ENCODE measurements at places on chromosomes 2 and 18. TPM values are rescaled to one million over a fixed set of nuclear protein-coding genes. Genes with fewer than 3 reads are reported as not detected.

The SETBP1 gene
- total RNA-seq: 3.8 TPM

The RBM44 gene
- total RNA-seq: 1.9 TPM

The ALPP gene
- not detected for total RNA-seq

The CNRIP1 gene
- not detected for total RNA-seq

The GALNT5 gene
- total RNA-seq: not detected

The ARHGEF4 gene
- total RNA-seq: 0.63 TPM

The ST6GAL2 gene
- not detected for total RNA-seq

The DNAJC5G gene
- total RNA-seq: not detected

GRCh38 chr2:83063511-83063910 lies 1395.6 kb downstream of the SUCLG1 start:
- no peak for DNase-seq

DNA sequence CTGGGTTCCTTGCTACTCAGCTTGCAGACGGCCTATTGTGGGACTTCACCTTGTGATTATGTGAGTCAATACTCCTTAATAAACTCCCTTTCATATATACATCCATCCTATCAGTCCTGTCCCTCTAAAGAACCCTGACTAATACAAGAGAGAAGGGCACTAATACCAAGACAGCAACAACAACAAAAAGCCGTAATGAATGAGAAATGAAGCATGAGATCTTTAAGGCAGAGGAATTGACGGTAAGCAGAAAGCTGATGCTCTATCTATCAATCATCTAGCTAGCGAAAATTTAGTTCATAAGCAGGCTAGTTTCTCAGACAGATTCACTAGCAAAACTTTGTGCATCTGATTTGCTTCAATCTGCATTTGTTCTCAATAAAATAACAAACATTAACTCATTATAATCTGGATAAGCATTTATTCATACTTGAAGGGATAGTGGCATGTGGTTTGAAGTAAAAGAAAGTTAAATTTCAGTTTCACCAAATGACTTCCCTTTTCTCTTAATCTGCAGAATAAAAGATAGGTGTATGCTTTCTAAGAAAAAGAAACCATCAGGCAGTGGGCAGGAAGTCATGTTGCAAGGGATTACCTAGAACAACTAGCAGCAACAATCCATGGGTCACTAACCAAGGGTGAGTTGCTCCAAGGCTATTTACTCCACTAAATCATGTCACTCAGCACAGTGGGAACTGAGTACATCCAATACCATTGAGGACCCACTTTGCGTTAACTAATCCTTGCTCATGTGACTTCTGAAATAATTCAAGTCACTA lies 376.5 kb downstream of the TMEM182 start:
- no peak for DNase-seq

GRCh38 chr2:231920795-231921194 lies 5.4 kb downstream of the NPPC start:
- DNase-seq: no peak

DNA sequence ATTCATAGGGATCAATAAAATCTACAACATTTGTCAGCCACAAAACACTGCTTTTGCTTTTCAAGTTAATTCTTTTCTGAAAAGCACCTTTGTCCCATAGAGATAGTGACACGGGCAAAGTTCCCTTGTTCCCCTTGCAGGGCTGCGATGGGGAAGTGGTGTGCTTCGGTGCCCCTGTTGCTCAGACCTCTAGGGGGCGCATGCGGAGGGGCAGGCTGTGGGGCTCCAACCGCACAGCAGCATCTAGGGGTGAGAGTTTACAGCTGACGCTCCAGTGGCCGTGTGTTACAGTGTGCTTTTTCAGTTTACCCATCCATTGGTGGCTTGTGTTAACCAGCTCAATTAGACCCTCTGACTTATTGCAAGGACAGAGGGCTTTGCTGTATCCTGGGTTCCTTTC lies 1432.2 kb upstream of the ACVR2A start:
- no peak for DNase-seq

GRCh38 chr2:197620133-197620532 lies 55.3 kb downstream of the RFTN2 start:
- DNase-seq: no peak

GRCh38 chr2:28640908-28641300 lies 110.7 kb upstream of the PPP1CB start:
- DNase-seq: no peak

- no peak for DNase-seq
Observed at GRCh38 chr18:78721981-78722380, 257.6 kb upstream of the SALL3 start.

GRCh38 chr18:24168496-24168895 lies 29.6 kb downstream of the CABYR start:
- no peak for DNase-seq

- no peak for DNase-seq
Observed at GRCh38 chr2:23595601-23596251, 210.7 kb downstream of the KLHL29 start.

- no peak for DNase-seq
Observed at GRCh38 chr2:189018631-189019030, 44.5 kb downstream of the COL3A1 start.

DNA sequence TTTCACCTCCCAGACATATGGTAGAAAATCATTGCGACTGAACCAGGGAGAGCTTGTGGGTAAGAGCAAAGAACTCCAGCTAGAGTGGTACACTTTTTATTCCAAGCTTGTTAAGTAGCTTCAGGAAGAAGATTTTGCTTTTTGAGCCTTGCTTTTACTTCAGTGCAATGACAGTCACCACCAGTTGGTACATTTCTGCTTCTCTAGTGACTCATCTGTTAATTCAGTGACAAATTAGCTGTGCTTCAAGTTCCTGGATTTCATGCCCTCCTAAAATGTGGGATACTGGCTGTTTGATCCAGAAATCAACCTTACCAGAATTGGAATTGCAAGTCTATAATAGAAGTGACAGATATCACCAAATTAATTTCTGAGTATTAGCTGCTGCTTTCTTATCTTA lies 117.6 kb upstream of the TTN start:
- no peak for DNase-seq

DNA sequence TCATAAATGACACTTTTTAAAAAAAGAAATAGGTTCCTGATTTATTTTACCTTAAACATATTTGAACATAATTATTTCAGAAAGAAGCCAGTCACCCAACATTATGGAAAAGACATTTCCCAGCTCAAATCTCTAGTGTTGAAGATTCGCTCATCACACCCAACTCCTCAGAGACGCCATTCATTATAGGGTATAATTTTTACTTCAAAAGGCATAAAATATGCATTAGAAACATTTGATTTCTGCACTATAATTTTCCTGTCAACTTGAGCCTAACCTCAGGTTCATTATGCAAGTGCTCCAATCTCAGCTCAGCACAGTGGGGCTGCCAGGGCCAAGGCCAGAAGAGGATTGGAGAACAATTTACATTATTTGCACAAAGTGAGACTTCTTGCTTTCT lies 58.8 kb upstream of the TTN start:
- no peak for DNase-seq

DNA sequence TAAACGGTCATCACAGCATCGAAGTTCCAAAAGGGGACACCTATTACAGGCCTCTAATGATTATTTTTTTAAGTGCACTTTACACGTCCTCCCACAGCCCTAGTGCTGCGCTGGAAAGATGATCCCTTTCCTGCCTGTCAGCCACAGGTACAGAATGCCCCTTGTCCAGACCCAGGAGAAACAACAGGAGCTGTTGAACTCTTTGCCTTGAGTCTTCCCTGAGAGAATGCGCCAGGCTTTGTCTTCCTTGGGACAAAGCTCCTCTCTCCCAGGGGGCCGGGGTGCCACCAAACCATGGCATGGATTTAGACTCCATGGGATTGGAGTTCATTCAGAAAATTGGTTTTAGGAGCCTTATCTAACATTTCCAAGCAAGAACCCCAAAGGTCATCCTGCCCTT lies 319.0 kb upstream of the SOX11 start:
- DNase-seq: no peak

DNA sequence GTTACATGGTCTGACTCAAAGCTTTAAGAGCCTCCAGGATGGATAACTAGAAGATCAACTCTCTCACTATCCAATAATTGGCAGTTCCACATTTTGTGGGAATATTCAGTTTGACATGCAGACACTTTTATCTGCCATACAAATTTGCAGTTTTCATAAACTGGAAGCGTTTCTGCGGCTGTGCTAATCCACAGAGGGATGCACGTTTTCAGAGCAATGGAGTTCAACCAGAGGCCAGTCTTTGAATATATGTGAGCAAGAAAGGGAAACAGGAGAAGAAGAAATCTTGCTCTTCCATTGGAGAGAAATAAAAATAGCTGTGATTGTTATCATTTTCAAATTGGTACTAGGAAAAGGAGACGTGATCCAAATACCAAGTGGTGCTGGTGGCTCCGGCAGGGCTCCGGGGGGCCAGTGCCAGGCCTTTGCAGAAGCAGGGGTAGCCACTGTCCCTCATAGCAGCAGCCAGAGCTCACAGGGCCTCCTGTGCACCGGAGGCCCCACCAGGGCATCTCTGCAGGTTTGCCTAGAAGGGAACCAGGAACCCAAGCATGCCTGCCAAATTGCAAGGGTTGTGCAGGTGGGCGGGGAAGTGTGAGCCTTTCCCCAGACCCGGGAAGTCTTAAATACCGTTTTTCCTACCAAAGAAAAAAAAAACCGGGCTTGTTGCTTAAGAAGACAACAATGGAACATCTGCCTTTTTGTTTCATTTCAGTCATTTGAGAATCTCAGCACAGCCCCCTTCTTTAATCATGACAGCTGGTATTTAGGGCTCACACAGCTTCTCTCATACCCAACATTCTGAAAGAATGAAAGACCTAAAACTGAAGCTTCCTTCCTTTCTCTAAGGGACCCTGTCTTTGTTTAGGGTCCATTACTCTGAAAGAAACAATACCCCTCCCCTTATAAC lies 791.1 kb upstream of the SOX11 start:
- no peak for DNase-seq

Data from activated T-cell treated with anti-CD3 and anti-CD28 coated beads, Interleukin-2, amount 50 U/mL, for 72 hours (primary cell).